Trophoblast cell (in vitro differentiated cells and primary cell): ENCODE measurements at places on chromosomes 3 and 15.

DNA sequence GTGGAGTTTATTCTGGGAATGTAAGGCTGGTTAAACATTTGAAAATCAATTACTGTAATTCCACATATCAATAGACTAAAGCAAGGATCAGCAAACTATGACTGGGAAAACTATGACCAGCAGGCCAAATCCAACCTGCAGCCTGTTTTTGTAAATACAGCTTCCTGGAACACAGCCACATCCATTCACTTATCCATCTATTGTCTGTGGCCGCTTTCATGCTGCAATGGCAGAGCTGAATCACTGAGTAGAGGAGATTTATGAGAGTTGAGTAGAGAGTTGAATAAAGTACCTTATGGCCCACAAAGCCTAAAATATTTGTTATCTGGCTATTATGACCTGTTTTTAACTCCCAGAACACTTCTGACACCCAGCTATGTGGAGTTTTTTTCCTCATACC lies 12.2 kb downstream of the MYLK start:
- H3K27ac ChIP-seq: no peak overlapping the region
- H3K4me3 ChIP-seq: no peak overlapping the region
- peaks cover 7% of the 10 kb centered on the region for H3K4me1 ChIP-seq
- H3K36me3 ChIP-seq: no peaks in the 10 kb centered on the region
- no peak for DNase-seq

DNA sequence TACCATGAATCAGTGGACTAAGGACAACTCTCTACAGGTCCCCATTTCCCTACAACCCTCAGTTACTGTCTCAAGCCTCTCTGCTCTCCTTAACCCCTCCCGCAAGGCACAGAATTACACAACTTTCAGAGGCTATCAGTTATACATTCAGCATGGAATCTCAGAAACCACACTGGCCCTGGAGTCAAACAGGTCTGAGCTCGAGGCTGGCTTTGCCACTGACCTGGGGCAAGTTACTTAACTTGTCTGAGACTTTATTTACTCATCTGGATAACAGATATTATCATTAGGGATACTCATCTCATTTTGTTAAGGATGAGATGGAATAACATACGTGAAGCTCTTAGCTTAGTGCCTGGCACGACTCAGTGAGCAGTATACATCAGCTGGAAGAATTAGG lies 95.2 kb downstream of the WDR76 start:
- no peak overlapping the region for H3K4me3 ChIP-seq
- H3K4me1 ChIP-seq: no peaks in the 10 kb centered on the region
- H3K36me3 ChIP-seq: no peaks in the 10 kb centered on the region
- DNase-seq: peak; percentile 37
- H3K27me3 ChIP-seq: no peaks in the 10 kb centered on the region
- no peak overlapping the region for H3K27ac ChIP-seq

DNA sequence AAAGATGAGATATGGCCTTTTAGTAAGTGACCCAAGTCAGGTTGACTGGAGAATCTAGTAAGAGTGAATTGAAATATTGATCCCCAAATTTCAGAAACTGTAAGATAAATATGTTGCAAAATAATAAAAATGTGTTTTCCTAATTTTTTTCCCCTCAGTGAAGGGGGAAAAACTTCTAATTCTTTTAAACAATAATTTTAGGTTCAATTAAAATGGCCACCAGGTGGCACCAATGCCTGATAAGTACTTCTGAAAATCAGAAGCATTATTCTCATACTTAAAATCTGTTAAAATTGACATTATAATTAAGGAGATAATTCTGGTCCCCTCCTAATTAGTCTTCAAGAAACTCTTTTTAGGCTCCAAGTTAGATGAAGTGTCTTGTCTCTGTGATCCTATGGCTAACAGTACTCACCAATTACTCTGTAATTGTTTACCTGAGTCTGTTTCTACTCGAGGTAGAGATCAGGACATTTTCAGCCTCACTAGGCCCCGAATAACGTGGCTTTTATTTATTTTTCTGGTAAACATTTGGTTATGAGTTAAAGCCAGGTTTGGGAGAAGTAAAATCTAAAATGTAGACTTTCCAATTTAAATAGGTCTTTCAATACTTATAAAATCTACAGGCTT lies 52.6 kb downstream of the NMD3 start:
- H3K4me1 ChIP-seq: peaks cover 3% of the 10 kb centered on the region
- H3K27me3 ChIP-seq: no peaks in the 10 kb centered on the region
- H3K36me3 ChIP-seq: no peaks in the 10 kb centered on the region
- no peak overlapping the region for H3K4me3 ChIP-seq
- peak; percentile 71 for DNase-seq

DNA sequence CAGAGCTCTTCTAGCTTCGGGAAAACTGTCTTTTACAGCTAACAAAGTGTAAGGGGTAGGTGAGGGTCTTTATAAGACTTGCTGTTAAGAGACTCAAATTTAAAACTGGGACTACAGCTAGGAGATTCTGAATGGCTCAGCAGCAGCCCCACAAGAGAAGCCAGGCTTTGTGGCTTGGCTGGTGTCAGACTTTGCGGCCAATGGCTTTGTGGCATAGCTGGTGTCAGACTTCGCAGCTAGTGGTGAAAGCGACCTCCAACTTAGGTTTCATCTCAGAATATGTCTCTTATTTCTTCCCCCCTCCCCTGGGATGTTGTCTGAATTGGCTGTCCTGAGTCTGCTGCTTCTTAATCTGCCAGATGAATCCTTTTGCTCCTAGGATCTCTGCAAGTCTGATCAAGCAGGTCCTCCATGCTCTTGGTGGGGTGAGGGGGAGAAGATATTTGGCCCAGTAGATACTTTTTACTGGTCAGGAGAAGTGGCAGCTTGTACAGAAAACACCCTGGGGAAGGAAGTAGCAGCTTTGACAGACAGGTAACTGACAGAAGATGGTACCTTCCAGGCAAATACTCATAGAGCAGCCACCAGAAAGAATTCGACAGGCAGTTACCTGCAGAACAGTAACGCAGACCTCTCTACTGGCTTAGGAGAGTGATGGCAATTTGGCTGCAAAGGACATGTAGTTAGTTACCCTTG lies 8.4 kb downstream of the BOC start:
- H3K4me1 ChIP-seq: peaks cover 4% of the 10 kb centered on the region
- H3K36me3 ChIP-seq: peaks cover 46% of the 10 kb centered on the region
- no peaks in the 10 kb centered on the region for H3K27me3 ChIP-seq
- H3K27ac ChIP-seq: no peak overlapping the region

DNA sequence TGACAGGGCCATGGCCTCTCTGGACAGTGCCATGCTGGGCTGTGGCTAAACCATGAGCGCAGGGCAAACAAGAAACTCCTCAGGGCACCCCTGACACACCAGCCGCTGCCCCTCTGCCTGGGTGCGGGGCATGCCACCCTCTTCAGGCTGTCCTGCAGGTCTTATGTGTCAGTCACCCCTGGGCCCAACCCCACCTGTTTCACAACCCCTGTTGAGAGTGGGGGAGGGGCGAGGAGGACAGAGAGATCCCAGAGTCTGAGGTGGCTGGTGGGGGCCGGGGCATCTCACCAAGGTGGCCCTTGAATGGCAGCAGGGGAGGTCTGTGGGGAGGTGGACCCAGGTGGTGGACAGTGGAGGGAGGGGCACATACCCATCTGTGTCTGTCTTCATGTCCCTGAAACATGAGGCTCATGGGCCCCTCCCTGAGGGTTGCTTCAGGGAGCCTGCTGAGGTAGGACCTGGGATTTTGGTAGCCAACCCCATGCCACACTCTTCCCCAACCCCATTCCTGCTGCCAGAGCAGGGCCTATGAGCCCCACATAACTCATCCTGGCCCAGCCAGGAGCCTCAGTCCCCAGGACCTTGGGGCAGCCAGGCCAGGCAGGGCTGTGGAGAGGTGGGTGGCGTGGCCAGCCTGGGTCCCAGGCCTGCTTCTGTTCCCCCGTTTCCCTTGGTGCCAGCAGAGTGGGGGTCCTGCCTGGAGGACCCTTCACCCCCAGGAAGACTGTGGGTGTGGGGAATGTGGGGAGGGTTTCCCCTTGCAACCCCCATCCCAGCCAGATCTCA lies 1.7 kb upstream of the STAB1 start:
- no peak overlapping the region for H3K27ac ChIP-seq
- peaks cover 47% of the 10 kb centered on the region for H3K36me3 ChIP-seq
- no peaks in the 10 kb centered on the region for H3K27me3 ChIP-seq

- no peak overlapping the region for H3K27ac ChIP-seq
- H3K4me1 ChIP-seq: peaks cover 2% of the 10 kb centered on the region
- no peaks in the 10 kb centered on the region for H3K27me3 ChIP-seq
These were observed 28.5 kb downstream of the BTD start for GRCh38 chr3:15629860-15630597.

- H3K4me1 ChIP-seq: peaks cover 2% of the 10 kb centered on the region
- H3K27me3 ChIP-seq: no peaks in the 10 kb centered on the region
- no peak for DNase-seq
These were observed 5.1 kb upstream of the KLHL6 start for GRCh38 chr3:183560607-183561006.

DNA sequence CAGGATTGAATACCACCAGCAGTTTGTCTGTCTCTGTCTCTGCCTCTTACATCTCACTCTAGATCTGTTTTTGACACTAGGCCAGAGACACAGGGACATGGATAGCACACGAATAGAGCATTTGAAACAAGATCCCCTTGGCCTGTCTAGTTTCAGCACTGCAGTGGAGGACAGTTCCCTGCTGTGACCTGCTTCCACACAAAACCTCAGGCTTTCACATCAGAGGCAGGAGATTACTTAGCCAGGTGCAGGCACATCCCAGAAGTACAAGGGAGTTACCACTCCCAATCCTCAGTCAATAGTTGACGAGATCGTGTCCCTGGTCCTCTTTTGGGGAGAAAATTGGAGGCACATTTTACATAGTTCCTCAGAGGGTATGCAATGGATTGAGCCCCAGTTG lies 34.0 kb upstream of the CCK start:
- H3K4me3 ChIP-seq: no peak overlapping the region
- DNase-seq: no peak
- no peak overlapping the region for H3K27ac ChIP-seq
- H3K27me3 ChIP-seq: no peaks in the 10 kb centered on the region
- no peaks in the 10 kb centered on the region for H3K4me1 ChIP-seq

DNA sequence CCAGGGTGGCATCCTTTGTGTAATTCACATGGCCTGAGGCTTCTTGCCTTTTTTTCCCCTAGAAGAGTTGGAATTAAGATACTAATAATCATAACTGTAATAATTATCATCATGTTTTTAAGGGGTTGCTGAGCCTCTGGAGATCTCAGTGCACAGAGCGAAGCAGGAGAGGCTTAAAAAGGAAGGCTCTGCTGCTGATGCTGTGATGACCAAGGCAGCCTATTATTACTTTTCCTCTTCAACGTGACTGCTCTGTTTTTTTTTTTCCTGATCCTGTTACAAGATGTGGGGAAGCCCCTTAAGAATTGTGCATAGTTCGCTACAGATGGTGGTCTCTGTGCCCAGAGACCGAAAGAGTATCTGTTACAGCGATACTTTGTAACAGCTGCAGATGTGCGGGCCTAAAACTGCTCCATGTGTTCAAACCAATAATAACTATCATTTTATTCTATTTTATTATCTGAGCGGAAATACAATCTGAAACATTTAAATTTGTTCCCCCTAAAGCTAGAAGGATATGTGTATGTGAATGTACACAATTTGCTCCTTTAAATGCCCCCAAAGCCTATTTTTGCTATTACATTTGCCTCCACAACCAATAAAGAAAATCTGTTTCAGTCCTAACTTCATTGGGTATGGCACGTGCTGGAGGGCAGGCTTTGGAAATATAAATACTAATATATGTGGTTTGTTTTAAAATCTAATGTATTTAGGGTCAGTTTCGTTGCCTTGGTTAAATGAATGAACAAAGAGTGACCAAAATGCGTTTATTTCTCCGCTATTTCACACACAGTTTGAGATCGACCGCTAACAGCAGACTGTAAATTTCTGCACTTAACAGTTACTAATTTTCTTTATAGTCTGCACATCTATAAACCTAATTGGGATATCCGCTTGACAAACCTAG lies 4.6 kb downstream of the SHOX2 start:
- H3K27ac ChIP-seq: no peak overlapping the region
- H3K36me3 ChIP-seq: no peaks in the 10 kb centered on the region

GRCh38 chr3:933326-933725 lies 159.5 kb upstream of the CNTN6 start:
- no peak overlapping the region for H3K4me3 ChIP-seq
- no peaks in the 10 kb centered on the region for H3K27me3 ChIP-seq
- H3K27ac ChIP-seq: no peak overlapping the region
- DNase-seq: no peak

- no peak overlapping the region for H3K27ac ChIP-seq
- DNase-seq: peak; percentile 90
- peaks cover 3% of the 10 kb centered on the region for H3K4me1 ChIP-seq
- H3K36me3 ChIP-seq: no peaks in the 10 kb centered on the region
- H3K4me3 ChIP-seq: no peak overlapping the region
These were observed 2.6 kb upstream of the PLOD2 start for GRCh38 chr3:146163584-146163983.

- no peaks in the 10 kb centered on the region for H3K27me3 ChIP-seq
- H3K36me3 ChIP-seq: peaks cover 12% of the 10 kb centered on the region
- DNase-seq: no peak
- H3K4me1 ChIP-seq: peaks cover 5% of the 10 kb centered on the region
- no peak overlapping the region for H3K4me3 ChIP-seq
These were observed 36.1 kb upstream of the CSPG5 start for GRCh38 chr3:47614788-47615187.

GRCh38 chr15:94168250-94168649 lies 63.1 kb upstream of the MCTP2 start:
- no peaks in the 10 kb centered on the region for H3K4me1 ChIP-seq
- no peak for DNase-seq
- no peak overlapping the region for H3K4me3 ChIP-seq
- no peaks in the 10 kb centered on the region for H3K27me3 ChIP-seq

- no peak overlapping the region for H3K27ac ChIP-seq
These were observed 68.0 kb upstream of the ACAN start for GRCh38 chr15:88735212-88735611.
